Epithelial cell of esophagus (primary cell): ENCODE measurements at places on chromosomes 1 and 21.

- DNase-seq, result no peak
These were observed 1266.9 kb upstream of the ADGRL2 start for GRCh38 chr1:80533775-80534334.

- no peak for DNase-seq
These were observed 417.0 kb upstream of the ESRRG start for GRCh38 chr1:217140041-217140901.

GRCh38 chr1:56081736-56082135 lies 497.6 kb downstream of the PLPP3 start:
- no peak for DNase-seq

DNA sequence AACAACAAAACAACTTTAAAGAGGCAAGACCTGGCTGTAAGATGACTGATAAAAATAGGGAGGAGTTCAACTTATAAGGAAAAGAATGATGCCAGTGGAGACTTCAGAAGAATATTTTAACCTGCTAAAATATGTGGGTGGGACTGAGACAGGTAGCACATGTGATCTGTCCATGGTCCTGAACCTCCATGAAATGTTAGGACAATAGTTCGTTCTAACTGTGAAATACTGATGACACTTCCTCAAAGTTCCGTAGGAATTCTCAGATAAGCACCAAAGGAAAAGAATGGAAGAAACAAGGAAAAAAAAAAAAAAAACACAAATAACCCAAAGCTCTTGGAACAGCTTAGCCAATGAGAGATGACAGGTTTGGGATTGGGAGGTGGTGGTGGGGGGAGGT lies 44.7 kb downstream of the CDC42BPA start:
- DNase-seq, result peak; percentile 70

DNA sequence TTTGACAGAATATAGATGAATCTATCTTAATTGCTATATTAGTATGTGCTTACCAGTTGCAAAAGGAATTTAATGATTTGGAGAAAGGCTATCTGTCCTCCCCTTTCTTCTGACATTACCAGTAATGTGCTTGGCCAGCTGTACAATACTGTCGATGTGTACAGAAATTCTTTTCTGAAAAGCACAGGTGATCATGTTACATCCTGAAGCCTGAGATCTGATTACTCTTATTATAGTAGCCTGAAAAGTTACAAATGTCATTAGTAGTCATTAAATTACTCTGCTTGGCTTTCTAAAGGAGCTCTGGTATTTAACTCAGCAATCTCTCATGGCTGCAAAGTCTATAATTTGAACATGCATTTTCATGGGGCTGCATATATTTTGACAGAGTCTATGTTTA lies 209.8 kb downstream of the PTPRC start:
- no peak for DNase-seq

GRCh38 chr1:245116751-245117150 lies 38.0 kb upstream of the KIF26B start:
- DNase-seq, result no peak

- DNase-seq, result no peak
These were observed 2.0 kb downstream of the C1orf232 start for GRCh38 chr1:26166719-26167281.

DNA sequence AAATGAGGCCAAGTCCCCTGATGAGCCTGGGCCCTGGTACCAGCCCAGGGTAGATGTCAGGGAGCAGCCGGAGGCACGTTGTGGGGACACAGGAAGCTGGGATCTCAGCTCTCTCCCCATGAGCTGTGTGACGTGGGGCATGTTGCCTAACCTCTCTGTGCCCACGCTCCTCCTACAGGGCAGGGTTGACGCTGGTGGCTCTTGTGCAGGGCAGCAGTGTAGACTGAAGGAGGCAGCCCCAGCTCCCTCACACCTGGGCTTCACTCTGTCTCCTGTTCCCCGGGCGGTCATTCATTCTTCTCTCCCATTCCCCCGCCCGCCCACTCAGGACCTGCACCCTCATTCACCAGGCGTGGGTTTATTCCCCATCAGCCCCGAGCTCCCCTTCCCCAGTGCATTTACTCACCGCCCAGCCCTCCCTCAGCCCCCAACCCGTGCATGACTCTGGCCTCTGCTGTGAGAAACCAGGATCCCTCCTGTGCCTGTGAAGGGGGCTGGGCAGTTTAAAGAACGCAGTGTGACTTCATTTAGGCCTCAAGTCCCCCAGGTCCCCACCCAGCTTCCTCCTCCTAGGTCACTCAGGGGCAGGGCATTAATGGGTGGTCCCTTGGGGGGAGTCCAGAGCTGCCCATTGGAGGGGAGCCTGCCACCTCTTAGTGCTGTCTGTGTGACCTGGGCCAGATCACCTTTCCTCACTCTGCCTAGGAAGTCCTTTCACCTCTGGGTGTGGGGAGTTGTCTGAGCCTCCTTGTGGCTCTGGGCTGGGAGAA lies 285.7 kb downstream of the PTPRU start:
- DNase-seq, result no peak

DNA sequence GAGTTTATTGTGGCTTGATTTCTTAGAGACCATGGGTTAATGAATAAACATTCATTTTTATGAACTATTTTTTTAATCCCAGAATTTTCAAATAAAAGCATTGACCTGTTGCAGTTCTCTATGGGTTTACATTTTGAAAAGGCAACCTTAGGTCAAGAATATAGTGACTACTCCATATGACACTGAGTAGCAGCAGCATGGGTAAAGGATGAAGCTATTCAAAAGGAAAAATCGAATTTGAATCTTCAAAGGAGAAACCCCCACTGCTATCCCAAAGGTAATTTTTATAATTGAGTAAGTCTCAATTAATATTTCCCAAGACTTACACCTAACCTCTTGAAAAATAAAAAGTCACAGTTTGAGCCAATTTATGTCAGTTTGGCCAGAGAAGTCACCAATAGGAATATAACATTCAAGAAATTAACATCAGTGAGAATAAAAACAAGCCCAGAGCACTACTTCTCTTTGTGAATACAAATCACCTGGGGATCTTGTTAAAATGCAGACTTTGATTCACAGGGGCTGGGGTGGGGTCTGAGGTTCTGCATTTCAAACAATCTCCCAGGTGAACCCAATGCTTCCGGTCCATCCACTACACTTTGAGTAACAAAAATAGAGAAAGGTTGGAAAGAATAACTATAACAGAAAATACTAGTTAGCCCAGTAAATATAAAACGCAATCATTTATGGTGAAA lies 39.8 kb downstream of the USP1 start:
- no peak for DNase-seq

GRCh38 chr1:64033667-64034220 lies 169.7 kb upstream of the UBE2U start:
- no peak for DNase-seq
